ENCODE measurements at places on chromosomes 2 and 18.

DNA sequence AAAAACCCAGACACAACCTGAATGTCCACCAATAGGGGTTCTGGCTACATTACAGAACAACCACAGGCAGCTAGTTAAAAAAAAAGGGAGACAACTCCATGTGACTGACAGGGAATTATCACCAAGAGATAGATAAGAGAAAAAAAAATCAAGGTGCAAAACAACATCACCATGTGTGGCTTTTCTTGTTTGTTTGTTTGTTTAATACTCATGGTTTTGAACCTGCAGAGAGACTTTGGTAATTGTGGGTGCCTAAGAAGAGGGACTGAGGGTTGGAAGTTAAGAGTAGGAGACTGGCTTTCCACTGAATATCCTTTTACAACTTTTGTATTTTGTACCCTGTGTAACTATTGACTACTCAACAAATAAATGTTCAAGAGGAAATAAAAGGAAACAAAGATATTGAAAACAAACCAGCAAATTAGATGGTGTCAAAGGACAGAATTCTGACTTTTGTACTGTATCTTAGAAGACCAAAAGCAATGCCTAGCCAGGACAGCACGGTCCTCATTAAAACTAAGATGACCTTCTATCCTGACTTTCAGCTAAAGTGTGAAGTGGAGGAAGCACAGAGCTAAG, 22.5 kb upstream of the DNAJC27 start:
- no peak for DNase-seq

DNA sequence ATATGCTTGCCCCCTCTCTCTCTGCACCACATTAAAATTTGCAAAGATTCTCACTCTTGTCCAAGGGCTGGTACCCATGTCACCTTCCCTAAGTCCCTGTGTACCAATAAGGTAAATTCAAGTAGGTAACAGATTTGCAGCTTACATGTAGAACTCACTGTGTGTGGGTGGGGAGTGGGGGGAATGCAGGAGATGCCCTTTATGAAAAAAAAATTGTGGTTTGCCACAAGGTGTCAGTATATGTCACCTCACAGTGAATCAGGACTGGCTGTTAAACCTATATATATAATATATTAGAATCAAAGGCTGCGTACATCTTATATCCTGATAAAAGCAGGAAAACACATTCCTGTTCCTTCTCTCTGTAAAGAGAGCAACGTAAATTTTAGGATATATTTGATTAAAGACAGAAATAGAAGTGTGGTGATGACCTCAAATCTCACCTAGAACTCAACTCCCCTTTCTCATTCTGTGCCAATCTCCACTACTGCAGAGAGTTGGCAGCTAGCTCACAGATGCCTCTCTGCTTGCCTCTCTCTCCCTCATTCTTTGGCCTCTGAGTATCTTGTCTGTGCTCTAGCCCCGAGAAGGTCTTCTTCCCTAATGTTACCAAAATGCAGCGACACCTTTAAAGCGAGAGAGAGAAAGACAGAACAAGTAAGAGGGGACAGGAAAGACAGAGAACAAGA, 536 bp downstream of the XDH start:
- no peak for DNase-seq

DNA sequence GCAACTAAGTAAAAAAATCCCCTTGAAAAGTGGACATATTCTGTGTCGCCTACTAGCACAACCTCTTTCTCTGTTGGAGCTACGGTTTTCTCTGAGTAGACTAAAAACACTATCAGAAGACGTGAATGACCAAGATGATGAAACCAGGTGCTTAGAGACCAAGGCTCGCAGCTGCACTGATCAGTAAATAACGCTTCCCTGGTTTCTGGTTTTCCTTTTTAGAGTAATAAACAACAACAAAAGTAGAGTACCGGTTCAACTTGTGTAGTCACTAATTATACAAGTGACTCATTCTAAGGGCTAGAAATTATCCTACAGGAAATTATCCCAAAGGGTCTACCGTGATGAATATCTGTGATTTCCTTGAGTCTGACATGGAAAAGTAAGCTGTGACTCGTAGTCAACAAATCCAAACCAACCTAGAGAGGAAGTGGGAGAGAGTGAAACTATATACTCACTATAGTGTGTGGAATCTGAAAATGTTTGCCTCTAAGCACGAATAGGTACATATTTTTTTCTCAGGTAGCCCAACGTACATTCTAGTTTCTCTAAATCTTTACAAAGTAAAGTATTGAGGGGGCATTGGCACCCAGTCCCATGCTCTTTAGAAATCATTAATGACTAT, 17.8 kb downstream of the RASGRP3 start:
- no peak for DNase-seq

GRCh38 chr2:4077017-4077416, 373.6 kb downstream of the DCDC2C start:
- DNase-seq: peak; percentile 88

DNA sequence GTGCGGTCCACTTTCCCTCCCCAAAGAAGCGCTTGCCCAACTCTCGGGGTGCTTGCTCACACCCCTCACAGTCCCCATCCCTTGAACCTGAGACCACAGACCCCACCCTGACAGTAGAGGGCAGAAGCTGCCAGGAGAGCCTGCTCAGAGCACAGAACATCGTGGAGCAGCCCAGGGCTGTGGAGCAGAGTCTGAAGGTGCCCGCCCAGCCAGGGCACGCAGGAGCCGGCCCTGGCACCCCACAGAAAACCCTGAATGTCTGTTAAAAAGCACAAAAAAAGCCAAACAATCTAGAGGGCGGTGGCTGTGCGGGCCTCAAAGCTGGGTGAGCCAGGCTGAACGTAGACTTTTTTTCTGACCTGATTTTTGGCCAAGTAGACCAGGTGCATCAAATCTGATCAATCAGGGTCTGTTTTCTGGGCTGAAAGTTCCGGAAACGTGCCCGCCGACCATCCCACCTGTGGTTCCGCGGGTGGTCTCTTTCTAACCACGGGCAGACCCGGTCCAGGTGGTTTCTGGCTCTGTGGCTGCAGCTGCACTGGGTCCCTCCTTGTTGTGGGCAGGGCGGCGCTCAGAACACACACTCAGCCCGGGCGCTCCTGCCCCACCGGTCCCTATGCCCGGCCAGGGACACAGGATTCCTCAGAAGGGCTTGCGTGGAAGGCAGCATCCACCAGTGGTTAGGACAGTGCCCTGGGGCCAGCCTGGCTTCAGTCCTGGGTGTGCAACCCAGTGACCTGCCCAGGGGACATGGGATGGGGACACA, 66.3 kb downstream of the SLC66A2 start:
- DNase-seq: no peak

DNA sequence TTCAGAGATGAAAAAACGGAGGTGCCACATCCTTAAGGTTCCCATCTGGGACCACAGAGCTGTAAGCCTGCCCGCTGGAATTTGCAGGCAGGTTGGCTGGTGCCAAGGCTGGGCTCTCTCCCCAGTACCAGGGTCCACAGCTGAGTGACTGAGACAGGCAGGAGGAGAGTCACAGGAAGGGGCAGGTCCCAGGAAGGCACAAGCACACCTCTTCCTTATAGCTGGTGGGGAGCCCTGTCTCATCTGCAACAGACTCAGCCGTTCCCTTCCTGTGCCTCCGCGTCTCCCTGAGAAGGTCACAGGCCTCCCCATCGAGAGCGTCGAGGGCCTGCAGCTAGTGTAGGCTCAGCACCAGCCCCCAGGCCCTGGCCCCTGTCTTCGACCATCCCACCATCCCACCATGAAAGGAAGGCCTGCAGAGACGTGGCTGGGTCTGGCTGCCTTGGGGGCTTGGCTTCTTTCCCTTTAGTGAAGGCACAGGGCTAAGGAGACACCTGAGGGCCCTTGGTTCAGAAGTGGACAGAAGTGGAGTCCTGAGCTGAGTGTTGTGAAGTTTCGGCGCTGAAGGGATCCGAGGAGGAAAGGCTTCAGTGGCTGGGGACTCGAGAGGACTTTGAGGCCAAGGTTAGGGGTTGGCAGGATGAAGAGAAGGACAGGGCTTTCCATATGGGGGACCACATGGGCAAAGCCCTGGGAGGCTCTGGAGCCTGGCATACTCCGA, 26.8 kb downstream of the GLI2 start:
- no peak for DNase-seq

- DNase-seq: no peak
These were observed 541.5 kb upstream of the NETO1 start for GRCh38 chr18:73409242-73409641.

DNA sequence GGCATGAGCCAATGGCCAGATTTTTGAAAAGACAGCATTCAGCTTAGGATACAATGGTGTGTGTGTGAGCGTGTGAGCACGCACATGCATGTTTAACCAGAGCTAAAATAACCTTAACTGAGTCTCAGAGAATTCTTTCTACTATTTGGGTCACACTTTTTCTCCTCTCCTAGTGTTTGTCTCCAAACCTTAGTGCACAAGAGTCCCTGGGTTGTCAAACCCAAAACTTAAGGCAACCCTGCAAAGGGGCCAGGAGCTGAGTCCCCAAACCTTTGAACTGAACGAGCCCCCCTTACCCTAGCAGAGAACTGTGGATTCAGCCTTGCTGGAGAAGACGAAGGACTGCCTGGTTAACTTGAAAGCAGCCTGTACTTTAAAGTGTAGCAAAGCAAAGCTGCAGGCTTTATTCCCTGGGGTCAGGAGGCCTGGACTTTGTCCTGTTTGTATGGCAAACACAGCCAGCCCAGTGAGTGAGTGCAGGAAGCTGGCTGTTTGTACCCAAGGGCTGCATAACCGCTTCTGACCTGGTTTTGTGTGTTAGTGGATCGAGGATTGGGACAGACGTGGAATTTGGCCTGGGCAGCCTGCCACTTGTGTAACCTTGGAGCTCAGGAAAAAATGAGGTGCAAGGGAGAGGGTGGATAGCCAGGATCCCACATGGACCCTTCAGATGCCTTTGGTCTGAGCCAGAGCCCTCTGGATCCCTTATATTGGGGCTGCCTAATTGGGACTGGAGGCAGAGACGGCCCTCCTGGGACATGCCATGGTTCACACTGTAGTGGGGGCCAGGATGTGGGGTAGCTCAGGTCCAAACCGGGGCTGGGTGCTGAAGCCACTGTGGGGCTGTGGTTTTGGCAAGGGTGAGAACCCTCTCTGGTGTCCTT, 6.4 kb upstream of the PSMD1 start:
- DNase-seq: no peak

GRCh38 chr2:171878481-171878993, 15.5 kb downstream of the SLC25A12 start:
- DNase-seq: peak; percentile 23

GRCh38 chr2:200155652-200156051, 150.8 kb upstream of the SPATS2L start:
- DNase-seq: no peak

DNA sequence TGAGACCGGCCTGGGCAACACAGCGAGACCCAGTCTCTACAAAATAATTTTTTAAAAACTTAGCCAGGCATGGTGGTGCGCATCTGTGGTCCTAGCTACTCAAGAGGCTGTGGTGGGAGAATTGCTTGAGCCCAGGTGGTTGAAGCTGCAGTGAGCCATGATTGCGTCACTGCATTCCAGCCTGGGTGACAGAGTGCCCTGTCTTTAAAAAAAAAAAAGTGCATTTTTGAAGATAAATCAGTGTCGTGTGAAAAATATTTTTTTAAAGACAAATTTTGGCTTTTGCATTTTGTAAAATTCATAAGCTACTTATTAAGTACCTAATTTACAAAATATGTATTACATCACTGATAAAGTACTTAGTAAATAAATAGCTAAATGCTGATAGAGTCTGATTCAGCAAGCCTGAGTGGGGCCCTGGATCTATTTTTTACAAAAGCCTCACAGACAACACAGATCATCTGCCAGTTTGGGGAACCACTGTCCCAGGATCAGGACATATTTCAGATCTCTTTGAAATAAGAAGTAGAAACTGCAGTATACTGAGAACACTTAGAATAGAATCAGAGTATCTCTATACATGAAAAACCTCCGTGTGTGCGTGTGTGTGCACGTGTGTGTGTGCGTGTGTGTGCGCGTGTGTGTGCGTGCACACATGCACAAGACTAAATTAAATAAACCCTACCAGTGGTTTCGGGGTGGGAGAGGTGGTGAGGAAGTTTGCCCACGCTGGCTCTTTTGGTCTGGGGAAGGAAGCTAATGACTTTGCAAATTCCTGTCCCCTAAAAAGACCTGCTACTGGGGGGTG, 61.6 kb downstream of the AAK1 start:
- DNase-seq: no peak

DNA sequence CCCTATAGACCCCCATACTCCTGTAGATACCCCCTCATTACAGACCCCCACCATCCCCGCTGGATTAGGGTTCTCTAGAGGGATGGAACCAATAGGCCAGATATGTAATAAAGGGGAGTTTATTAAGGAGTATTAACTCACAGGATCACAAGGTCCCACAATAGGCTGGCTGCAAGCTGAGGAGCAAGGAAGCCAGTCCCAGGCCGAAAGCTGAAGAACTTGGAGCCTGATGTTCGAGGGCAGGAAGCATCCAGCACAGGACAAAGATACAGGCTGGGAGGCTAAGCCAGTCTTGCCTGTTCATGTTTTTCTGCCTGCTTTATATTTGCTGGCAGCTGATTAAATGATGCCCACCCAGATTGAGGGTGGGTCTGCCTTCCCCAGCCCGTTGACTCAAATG, 106.6 kb downstream of the AGAP1 start:
- DNase-seq: no peak

- no peak for DNase-seq
These were observed 98.9 kb upstream of the CYP1B1 start for GRCh38 chr2:38174646-38175423.

DNA sequence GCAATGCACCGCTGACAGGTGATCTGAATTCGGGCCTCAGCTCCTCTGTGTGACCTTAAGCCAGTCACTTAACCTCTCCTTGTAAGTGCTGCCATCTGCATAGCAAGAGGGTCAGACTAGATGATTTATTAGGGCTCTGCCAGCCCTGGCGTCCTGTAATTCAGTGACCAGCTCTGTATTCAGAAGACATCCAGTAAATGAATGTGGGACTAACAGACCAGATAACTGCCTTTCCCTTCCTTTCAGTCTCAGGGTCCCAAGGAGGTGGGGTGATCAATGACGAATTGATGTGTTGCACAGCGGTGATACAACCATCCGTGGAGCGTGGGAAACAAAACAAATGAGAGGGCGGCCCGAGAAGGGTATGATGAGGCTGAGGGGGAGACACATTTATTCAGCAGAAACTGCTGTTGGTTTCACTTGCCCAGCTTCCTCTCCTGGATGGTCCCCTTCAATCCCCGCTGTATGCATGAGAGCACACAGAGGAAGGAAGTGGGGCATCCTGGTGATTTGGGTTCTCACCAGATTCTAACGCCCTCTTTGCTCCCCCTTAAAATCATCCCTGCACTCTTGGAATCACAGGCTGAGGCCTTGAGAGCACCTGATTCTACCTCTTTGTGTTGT, 92.8 kb downstream of the VIT start:
- no peak for DNase-seq

DNA sequence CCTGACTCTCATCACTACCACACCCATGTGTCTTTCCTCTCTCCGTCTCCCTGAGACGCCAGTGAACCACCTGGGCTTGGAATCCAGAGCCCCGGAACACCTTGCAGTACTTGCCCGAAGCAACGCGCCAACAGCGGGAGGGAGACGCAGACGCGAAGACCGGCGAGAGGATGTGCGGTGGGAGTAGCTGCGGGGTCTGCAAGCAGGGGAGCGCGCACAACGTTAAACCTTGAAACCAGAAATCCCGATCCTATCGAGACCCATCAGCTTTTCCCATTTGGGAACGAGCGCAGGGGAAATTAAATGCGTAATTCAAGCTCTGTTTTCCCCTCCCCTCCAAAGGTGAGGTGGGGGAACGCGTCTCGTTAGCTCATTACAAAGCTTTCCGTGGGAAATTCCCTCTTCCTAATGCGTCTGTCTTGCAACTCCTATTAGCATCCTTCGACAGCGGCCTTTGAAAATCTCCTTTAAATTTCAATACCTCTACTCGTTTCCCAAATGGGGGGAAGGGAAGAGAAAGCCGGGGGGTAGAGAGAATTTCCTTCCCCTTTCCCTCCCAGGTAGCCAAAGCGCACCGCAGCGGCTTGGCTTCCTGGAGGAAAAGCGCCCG, 421 bp upstream of the CNTNAP5 start:
- peak; percentile 65 for DNase-seq

All from NCI-H146 (cell line).